ENCODE measurements at places on chromosomes 7 and 10.

- DNase-seq = no peak
These were observed 237.2 kb downstream of the BUB3 start for GRCh38 chr10:123391275-123392028.

- DNase-seq = no peak
These were observed 176.5 kb upstream of the INHBA start for GRCh38 chr7:41879403-41879802.

DNA sequence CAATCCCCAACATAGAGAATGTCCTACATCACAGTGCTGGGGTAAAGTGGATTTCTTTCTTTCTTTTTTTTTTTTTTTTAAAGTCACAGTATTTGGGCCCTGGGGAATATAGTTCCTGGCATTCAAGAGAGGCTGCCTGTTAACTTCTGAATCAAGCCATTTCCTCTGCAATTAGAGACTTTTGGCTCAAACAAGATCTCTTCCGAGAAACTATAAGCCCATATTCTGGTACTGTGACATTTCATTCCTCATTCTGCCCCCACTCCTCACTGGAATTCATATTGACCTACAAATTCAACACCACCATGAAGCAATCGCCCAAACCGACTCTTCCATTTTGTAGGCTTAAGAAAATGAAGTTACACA lies 187.4 kb downstream of the PHTF2 start:
- DNase-seq = no peak

DNA sequence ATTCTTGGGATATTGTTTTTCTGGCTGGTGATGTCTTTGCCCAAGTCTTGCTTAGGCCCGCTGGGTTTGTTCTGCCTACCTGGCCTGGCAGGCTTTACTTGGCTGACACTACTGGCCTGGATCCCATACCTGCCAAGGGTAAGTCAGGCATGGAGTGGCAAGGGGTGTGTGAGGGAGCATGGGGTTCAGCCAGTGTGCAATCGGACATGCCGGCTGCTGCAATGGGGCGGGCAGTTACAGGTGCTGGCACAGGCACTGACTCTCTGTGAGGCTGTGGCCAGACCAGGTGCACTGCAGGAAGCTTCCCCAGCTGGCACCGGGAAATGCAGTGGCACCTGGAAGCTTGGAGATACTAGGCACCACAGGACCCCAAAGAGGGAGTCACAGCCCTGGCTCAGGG lies 168.4 kb downstream of the PON1 start:
- DNase-seq = peak; percentile 42

- no peak for DNase-seq
These were observed 297.8 kb downstream of the CNTNAP2 start for GRCh38 chr7:146414373-146414772.

DNA sequence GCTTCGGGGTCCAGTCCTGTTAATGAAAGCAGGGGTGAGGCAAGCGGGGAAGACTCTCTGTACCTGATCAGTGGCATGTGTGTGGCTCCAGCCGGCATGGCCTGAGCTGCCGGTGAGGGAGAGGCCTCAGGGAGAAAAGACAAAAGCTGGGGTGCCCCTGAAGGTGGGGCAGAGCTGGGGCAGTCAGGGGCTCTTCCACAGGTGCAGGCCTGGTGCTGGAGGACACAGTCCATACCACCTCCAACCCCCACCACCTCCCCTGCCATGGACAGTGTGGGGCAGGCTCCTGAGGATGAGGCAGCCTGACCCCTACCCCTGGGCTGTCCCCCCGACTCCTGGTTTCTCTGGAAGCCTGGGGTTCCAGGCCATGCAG lies 129.5 kb downstream of the LHPP start:
- no peak for DNase-seq

GRCh38 chr7:73919694-73920375 lies 58.9 kb downstream of the TMEM270 start:
- no peak for DNase-seq

- DNase-seq = peak; percentile 73
These were observed 39.4 kb upstream of the AGK start for GRCh38 chr7:141511676-141512396.

GRCh38 chr7:155167706-155168365 lies 97.7 kb downstream of the HTR5A start:
- no peak for DNase-seq

DNA sequence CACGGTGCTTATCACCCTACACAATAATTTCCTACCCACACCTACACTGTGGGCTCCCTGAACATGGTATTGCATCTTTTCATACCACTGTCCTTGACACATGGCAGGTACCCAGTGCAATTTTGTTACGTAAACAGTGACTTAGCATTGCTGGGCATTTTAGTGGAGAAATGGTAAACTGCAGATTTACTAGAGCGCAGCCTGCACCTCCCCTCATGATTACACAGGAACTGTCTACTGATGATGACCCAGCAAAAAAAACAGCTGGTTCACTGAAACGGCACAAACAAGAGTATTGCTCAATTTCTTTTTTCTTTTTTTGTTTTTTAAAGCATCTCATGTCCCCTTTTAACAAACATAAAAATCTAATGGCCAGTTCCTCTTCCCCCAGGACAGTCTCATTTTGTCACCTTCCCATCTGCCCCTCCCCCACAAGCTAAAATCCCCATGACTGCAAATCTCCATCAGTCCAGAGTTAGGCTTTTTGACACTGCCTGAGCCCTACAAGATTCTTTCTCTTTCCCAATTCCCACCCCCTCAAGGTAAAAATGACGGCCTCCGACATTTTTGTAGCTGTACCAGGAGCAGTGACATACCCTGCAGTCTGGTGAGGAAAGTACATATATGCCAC lies 2.8 kb downstream of the ZNF746 start:
- DNase-seq = no peak

- no peak for DNase-seq
These were observed 81.9 kb upstream of the INSIG1 start for GRCh38 chr7:155215576-155216325.

- no peak for DNase-seq
These were observed 271.2 kb downstream of the MAGI2 start for GRCh38 chr7:79182283-79182682.

DNA sequence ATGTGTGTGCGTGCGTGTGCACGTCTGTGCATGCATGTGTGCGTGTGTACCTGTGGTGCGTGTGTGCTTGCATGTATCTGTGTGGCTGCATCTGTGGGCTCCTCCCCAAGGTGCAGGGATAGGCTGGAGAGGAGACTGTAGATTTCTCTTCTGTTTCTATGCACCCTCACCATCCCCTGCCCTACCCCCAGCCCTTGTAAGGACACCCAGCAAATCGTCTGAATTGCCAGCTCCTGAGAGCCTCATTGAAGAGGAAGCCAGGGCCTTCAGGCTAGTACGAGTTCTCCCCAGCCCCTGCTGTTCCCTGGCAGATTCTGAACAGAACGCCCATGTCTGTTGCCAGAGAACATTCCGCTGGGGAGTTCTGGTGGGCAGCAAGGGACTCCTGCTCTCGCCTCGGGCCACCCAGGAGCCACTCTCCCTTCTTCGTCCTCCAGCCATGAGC lies 17.0 kb upstream of the TRIM8 start:
- DNase-seq = no peak

GRCh38 chr7:1664711-1665548 lies 5.1 kb upstream of the ELFN1 start:
- DNase-seq = peak; percentile 93

GRCh38 chr10:121614613-121615434 lies 16.6 kb upstream of the FGFR2 start:
- DNase-seq = no peak

DNA sequence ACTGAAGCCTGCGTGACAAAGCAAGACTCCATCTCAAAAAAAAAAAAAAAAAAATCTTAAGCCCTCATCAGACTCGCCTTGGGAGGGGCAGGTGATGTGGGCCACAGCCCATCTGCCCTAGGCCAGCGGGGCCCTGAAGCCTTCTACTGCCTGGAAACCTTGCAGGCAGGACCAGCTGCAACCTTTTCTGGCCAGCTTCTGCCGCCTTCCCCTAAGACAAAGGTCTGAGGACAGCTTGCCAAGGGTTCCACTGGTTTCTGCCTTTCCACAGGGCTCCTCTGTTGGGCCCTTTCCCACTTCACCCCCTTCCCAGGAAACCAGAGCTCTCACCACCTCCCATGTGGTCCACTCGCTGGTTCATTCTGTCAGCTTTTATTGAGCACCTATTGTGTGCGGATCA lies 35.2 kb downstream of the UBTD1 start:
- no peak for DNase-seq

DNA sequence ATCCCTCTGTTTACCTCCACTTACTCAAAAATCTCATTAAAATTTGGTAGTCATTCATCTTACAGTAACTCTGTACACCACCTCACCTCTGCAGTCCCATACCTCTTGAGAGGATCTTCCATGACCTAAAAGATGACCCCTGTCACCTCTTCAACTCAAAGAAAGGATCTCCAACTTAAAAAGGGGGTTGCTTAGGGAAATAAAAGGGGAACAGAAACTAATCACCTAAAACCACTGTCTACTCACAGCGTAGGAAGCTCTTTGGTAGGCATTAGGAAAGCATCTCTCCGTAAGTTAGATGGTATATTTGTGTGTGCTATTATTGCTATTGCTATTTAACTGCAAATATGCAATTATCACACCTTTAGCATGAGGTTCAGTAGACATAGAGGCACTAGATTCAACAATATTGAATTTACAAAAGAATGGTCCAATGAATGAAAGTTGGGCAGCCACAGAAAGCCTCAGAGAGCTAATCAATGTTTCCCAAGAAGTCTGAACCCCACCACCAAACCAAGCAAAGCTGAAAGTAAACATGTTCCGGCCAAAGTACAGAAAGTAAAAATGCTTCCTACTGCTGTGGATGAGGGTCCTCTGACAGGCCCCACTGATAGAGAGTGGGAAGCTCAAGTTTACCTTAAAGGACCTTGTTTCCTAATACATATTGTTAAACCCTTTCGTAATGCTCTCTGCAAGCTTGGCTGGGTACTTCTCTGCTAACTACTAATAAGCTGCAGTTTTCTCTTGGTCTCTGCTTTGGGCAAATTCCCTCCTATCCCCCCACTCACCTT lies 105.8 kb downstream of the GRM8 start:
- DNase-seq = no peak

GRCh38 chr10:26438534-26439341 lies 597 bp downstream of the APBB1IP start:
- DNase-seq = peak; percentile 91

- DNase-seq = no peak
These were observed 8.4 kb downstream of the RALA start for GRCh38 chr7:39631736-39632308.

DNA sequence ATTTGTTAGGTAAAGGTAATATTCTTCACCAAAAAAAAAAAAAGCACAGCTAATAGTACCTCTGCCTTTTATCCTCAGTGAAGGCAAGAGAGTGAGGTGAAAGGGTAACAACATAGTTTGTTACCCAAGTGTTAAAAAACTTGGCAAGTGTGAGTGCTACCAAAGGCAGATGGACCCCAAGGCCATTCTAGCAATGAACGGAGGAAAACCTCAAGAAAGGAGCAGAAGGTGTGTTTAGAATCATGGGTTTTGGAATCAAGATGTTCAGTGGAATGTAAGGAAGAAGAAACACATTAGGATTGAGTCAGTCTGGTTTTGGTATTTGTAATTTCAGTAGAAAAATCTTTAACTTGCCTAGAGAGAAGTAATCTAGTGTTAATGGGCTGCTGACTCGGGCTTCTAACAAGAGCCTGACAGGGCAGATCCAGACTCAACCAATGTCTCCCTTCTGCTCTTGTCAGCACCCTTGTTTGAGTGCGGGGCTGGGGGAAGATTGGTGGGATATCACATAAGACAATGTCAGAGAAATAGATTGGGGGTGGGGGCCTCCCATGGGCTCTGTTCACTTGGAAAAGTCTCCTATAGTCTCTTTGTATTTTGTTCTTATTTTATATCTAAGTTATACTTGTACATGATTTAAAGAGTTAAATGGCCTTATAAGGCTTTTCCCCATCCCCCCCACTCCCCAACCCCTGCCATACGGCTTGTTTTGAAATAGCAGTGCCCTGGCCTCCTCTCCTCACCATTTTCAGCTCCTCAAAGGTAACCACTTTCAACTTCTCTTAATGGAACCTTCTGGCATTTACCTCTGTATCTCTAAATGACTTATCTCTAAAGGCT lies 44.4 kb downstream of the SCD start:
- no peak for DNase-seq

GRCh38 chr7:15234431-15234830 lies 327.4 kb downstream of the AGMO start:
- no peak for DNase-seq

DNA sequence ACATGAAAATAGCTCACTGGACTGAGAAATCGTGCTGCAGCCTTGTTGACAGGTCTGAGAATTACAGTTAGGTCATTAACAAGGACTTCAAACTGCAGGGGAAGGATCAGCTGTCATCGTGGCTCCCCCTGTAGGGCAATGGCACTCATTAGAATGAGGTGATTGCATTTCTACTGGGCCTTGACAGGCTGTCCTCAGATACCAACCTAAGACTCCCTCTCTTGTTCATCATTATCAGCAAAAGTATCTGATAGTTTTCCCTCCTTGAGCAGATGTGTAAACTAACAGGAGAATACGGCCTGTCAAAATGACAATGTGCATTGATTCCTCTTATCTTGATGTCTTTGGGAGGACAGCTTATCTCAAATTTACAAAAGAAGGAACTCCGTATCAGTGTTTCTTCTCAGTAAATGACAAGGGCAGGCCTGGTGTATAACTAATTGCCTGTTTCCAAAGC lies 648.5 kb upstream of the LRRN3 start:
- no peak for DNase-seq

DNA sequence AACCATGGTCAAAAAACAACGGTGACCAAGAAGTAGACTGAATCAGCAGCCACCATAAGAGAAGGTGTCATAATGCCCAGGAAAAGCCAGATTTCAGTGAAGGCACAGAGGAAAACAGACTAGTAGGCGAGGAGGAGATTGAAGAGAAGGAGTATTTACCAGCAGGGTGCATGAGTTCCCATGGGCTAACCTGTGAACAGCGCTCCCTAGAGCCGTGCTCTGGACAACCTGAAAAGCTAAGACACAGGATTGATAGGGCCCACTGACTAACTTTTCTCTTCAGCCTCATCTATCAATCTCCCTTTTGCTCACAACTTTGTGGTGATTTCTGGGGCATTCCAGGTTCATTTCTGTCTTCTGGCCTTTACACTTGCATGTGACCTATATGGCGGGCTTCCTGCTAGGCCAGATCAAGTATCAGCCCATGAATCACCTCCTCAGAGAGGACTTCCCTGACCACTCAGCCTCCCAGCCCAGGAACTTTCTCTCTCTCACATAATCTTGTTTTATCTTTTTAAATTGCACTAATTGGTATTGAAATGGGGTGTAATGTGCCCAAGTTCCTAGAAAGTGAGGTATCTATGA lies 12.8 kb downstream of the ANKRD22 start:
- DNase-seq = no peak

- DNase-seq = no peak
These were observed 287.4 kb upstream of the ZMIZ1 start for GRCh38 chr10:78781251-78781913.

DNA sequence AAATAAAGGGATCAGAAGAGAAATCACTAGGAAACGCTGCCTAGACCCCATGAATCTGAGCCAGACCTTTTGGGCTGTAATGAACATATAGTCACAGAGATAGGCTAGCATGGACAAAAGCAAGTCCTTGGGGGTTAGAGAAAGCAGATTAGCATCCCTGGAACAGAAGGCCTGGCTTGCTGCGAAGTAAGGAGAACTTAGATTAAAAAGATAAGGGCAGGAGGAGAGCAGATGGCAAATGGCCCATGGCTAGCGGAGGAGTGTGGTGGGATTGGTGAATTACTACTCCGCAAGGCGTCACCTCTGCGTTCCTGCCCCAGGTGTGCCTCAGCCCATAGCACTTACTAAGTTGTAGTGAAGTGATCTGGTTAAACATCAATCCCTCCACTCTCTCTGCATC lies 92.3 kb upstream of the ZNF438 start:
- DNase-seq = no peak

Measured in upper lobe of left lung (tissue), 6 donors.